M059J (cell line): ENCODE measurements at places on chromosomes 13 and 19. TPM values are rescaled to one million over a fixed set of nuclear protein-coding genes. Genes with fewer than 3 reads are reported as not detected.
A peak's percentile ranks its signal among the peaks of the same experiment; 100 is the strongest.

- peak; percentile 24 for DNase-seq
These were observed 566 bp downstream of the TIMM13 start for GRCh38 chr19:2426611-2427428.

GRCh38 chr19:57651654-57651996, 17.1 kb upstream of the ZSCAN4 start:
- DNase-seq, result no peak

DNA sequence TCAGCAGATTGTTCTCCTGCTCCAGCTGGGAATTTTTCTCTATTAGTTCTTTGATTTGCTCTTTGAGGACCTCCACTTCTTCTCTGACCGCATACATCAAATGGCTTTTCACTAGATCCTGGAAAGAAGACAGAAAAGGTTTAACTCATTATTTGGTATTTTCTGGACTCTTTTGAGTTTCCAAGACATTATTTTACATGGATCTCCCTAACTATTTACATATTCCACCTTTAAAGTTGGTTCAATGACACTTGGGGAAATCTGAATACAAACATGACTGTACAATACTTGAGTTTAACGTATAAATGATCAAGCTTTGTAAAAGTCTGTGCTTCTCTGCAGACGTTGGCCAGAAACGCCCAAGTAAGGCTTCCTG, 61.1 kb downstream of the SERP2 start:
- DNase-seq, result no peak

INTS6 gene
- 27.6 and 35.2 TPM in 2 replicates for total RNA-seq

DNA sequence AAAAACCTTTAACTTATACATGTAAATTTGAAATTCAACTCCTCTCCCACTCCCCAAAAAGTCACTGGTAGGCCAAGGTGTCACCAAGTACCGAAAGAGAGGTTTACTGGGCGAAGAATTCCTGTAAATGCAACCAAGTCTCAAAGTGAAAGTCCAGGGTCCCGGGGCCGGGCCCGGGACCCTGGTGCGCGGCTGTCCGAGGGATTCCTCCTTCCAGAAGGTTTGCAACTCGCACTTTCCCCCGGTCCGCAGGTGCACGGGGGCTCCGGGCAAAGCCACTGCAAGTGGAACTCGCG, 1.1 kb downstream of the STK24 start:
- no peak for DNase-seq
